ENCODE measurements at places on chromosomes 16 and 17.

DNA sequence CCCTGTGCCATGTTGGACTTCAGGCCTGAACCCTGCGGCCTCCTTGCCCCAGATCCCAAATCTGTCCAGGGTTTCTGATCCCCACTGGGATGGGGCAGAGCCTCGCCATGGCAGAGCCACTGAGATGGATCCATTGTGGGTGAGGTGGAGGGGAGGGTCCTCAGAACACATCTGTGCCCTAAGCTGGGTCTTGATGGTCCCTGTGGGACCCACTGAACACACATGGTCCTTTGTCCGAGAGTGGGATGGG lies 38.0 kb upstream of the KSR1 start:
- no peak for DNase-seq

DNA sequence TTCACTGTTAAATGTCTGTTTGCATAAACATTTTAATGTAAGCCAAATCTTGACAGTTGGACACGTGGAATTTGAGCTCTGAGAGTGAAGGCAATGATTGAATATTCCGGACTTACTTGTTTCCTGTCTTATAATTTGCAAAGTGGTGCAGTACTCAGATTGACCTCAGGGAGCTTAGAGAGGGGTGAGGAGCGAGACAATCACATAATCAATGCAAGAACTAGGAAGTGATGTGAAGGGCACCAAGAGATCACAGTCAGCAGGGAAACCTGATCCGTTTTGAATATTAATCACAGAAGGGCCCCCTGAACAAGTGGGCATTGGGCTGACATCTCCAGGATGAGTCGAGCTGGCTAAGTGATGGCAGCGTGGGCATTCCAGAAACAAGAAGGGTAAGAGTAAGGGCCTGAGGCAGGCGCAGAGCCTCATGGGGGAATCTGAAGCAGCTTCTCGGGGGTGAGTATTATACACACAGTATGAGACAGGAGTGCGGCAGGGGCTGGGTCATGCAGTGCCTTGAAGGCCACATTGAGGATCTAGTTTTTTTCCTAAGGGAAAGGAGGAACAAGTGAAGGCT lies 26.1 kb downstream of the TEX2 start:
- no peak for DNase-seq

DNA sequence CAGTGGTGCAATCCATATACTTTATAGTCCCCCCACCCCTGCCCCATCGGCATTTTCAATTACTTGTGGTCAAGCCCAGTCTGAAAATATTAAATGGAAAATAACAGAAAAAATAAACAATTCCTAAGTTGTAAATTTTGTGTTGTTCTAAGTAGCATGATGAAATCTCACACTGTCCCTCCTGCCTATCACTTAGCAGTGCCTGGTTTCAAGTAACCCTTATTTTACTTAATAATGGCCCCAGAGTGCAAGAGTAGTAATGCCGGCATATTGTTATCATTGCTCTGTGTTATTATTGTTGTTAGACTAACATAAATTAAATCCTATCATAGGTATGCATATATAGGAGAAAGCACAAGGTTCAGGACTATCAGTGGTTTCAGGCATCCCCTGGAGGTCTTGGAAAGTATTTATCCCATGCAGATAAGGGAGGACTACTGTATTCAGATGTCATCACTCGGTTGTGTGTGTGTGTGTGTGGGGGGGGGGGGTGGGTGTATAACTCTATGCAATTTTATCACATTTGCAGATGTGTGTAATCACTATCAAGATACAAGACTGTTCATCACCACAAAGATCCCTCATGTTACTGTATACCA lies 9.3 kb downstream of the UBE2G1 start:
- DNase-seq: no peak

DNA sequence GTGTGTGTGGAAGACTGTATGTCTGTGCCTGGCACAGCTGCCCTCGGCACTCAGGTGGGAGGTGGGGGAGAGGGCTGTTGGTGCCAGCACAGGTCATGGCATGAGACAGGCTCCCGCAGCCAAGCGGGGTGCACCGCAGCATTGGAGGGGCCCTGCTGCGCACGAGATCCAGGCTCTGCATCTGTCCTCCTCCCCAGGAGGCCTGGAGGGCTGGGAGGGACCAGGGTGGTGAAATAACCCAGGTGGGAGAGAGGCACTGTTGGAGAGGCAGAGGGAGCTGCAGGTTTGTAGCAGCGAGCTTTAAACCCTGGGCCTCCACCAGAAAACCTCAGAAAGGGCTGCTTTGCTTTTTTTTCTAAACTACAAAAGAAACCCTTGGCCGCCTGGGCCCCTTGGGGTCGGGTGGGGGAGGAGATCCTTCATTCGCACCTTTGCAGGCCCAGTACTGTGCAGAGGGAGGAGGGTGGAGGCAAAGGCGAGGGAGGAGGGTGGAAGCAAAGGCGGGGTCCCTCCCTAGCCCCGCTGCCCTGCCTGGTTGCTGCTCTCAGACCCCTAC lies 241.7 kb downstream of the SEC14L1 start:
- no peak for DNase-seq

GRCh38 chr16:82852388-82853008 lies 225.7 kb downstream of the CDH13 start:
- no peak for DNase-seq

GRCh38 chr16:71834291-71834690 lies 11.5 kb upstream of the ATXN1L start:
- DNase-seq: no peak

DNA sequence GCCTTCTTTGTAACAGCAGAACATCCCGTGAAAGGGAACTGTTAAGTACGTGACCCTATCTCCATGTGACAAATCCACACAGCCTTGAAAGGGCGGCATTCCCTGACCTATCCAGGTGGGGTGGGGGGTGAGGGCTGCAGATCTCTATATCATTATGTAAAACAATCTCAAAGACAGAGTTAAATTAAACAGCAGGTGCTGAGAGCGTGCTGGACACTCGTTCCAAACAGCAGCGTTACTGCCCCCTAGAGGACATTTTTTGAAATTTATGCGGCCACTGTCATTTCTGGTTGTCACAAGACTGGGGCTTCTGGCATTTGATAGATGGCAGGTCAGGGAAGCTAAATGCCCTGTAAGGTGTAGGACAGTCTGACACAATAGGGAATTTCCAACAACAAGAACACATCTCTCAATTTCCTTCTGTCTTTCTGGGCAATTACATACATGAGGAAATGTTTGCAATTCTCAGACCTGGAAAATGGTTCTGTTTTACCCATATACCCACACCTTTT lies 6.7 kb upstream of the SLC25A39 start:
- DNase-seq: no peak

GRCh38 chr17:65389949-65390348 lies 171.5 kb downstream of the AXIN2 start:
- no peak for DNase-seq

DNA sequence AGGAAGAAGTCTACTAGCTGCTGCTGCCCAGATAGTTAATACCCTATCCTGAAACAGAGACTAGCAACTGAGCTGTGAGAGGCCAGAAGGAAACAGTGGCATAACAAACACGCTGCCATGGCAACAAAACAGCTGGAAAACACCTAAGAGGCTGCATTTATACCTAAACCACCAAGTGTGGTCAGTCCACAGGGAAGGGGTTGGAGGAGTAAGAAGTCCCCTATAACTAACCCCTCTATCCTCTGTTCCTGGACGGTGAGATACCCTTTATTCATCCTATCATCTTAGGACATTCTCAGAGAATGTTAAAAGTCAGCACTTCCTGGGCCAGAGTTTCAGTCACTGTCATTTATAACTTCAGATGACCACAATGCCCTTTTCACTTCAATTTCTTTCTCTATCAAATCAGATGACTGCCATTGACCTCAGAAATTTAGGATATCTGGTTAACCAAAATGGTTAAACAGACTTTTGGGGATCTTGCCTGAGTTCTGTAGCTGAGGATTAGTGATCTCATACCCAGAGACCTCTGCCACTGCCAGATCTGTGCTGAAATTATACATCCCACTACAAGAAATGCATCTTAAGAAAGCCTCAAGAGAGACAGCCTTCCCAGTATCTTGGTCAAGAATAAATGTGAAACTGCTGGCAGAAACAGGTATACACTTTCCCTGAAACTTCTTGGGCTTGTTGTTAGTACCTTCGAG lies 36.2 kb downstream of the STH start:
- no peak for DNase-seq

DNA sequence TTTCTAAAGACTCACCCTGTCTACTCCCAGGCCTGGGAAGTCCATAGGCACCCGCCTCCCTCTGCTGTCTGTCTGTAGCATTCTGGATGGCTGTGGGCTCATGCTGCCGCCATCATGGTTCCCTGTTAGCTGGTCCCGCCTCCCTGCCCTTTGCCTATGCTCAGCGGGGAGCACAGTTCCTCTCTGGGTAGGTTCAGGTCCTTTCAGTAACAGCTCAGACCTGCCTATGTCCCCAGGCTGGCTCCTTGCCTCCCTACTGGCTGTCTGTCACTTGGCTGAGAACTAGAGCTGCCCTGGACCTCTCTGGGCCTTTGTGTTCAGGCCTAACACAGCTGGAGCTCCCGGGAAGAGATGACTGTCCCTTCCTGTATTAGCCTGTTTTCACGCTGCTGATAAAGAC lies 317.9 kb downstream of the SNX29 start:
- no peak for DNase-seq

DNA sequence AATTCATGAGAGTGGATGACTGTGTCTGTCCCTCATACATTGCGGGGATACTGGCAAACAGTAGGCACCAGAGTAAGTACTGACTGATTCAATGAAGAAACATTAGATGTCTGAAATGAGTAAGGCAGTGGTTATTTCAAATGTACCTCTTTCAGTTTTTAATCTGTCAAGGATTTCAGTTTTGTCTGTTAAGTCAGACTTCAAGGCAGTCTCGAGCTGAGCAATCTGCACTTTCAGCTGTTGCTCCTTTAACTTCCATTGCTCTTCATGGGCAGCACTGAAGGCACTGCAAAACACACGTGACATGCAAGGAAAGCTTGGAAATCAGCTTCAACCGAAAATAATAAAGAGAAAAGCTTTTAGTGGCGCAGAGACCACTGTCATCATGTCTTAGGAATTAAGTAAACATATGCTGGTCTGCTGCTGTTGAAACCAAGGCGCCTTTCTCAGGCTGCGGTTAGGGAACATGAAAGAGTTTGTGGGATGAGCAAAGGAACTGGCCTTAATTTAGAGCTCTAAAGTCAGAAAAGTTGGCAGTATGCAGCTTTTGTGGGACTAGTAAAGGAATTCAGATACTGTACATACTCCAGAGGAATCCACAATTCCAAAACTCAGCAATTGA lies 38.8 kb downstream of the RPGRIP1L start:
- DNase-seq: no peak

- no peak for DNase-seq
These were observed 1.0 kb downstream of the SPAG5 start for GRCh38 chr17:28597606-28598383.

- DNase-seq: no peak
These were observed 102.5 kb downstream of the BMERB1 start for GRCh38 chr16:15536843-15537242.

DNA sequence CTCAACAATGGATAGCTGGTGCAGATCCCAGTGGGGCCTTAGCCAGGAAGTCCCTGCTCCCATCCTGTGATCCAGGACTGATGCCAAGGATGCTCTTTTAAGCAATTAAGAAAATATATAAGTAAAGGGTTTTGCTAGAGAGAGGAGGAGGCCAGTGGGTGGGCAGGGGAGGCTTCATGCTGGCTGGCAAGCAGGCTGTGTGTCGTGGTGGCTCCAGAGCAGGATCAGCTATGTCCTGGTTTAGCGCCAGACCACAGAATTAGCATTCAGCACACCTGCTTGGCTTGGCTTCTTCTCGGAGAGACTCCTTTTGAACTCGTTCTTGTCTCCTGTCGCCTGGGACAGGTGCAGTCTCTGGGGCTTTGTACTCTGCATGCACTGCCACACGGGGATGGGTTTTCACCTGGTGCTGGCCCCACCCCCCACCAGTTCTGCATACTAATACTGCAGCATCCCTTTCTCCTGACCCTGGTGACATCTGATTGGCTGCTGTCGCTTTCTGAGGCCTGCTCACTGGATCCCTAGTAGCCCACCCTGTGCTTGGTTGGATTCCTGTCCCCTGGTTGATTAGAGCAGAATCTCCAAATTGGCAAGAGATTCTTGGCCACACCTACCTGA lies 66.1 kb downstream of the PLD6 start:
- no peak for DNase-seq

DNA sequence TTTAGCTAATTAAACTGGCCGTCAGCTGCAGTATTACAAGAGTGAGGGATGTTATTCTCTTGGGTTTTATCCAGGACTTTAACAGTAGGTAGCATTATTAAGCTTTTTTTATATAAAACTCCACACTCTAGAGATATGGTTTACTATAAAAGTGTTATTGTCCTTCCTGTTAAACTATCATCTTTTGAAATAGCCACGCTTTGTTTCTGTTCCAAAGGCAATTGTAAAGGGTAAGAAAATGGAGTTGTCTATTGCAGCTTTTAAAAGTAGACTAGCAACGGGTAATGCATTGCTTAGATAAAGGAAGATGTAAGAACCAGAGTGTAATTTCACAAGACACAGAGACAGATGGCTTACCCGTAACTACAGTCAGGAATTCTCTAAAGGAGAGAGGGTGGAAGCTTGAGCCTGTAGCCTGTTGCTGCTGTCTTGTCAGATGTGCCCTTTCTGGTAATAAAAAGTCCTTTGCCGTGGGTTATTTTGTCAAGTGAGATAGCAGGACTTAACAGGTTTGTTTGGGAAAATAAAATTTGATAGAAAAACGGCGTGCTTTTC lies 56.4 kb downstream of the WWOX start:
- no peak for DNase-seq

- no peak for DNase-seq
These were observed 42.5 kb downstream of the ST3GAL2 start for GRCh38 chr16:70396246-70396904.

DNA sequence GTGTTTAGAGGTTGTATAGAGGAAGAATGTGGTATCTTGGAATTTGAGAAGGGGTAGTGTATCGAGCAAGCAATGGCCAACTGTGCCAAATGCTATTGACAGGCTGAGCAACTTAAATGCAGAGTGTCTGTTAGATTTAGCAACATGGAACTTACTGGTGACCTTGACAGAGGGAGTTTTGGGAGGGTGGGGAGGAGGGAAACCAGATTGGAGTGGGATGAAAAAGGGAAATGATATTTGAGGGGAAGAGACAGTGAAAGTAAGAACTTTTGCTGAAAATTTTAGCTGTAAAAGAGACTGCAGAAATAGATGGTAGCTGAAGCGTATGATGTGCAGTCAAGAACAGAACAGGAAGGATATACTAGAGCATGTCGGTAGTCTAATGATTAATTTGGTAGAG lies 1.1 kb downstream of the LRRC36 start:
- DNase-seq: no peak

GRCh38 chr17:36980280-36980761 lies 31.6 kb downstream of the AATF start:
- no peak for DNase-seq

- no peak for DNase-seq
These were observed 200.6 kb downstream of the CPPED1 start for GRCh38 chr16:12602811-12603698.
